CD4-positive, alpha-beta T cell treated with Interleukin-2 at 100 ng/mL for 4 hours (primary cell): ENCODE measurements at places on chromosomes 7 and 10.

DNA sequence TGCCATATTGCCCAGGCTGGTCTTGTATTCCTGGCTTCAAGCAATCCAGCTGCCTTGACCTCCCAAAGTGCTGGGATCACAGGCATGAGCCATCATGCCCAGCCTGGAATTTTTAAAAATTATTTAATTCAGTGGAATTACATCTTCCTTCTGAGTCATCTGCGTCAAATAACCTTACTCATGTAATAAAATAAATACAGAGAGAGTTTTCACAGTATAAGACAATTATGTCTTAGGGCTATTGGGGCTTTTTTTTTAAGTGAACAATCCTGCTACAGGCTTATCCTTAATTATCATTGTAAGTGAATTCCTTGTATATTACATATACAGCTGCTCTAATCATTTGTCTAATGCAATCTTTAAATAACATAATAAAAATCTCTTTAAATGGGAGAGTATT is 108.3 kb downstream of the MAPK8 start:
- DNase-seq = no peak

DNA sequence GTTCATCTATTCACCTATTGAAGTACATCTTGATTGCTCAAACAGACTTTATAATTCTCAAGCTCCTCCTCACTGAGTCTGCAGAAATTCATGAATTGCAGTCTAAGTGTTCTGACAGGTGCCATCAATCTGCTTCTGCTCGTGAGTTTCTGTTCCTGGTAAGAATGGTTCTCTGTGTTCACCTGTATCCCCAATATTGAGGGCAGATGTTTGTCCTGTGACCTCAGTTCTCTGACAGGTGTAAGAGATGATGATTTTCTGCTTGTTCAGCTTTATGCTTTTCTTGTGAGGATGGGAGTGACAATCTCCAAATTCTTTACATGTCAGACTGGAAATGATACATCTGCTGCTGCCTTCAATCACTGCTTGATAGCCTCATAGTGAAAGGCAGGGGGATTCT is 736.9 kb upstream of the COBL start:
- DNase-seq = no peak

- peak; percentile 61 for DNase-seq
These were observed 36.3 kb downstream of the TRIL start for GRCh38 chr7:28921822-28922221.

GRCh38 chr7:27185854-27186667 is 1.0 kb upstream of the HOXA11 start:
- no peak for DNase-seq

DNA sequence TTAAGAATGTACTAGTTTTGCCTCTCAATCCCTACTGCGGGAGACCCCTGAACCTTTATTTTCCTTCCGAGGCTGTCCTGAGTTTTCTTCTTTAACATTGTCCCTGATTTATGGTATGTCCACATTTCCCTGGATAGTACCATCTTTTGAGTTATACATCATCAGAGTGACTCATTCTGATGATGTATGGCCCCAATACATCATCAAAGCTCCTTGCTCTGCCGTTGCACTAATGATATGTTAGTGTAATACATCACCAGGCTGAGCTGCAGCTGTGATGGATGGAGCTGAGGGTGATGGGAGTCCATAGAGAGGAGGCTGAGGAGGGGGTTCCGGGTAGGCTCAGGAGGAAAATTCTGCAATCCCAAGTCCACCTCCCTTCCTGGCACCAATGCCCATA is 986.5 kb downstream of the KCNMA1 start:
- DNase-seq = no peak

DNA sequence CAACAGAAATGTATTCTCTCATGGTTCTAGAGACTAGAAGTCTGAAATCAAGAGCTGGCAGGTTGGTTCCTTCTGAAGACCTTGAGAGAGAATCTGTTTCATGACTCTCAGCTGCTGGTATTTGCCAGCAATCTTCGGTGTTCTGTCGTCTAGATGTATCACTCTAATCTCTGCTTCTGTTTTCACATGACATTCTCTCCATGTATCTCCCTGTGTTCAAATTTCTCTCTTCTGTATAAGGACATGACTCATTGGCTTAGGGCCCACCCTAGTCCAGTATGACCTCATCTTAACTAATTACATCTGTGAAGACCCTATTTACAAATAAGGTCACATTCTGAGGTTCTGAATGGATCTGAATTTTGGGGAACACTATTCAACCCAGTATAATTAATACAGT is 82.3 kb downstream of the ANKRD7 start:
- no peak for DNase-seq

DNA sequence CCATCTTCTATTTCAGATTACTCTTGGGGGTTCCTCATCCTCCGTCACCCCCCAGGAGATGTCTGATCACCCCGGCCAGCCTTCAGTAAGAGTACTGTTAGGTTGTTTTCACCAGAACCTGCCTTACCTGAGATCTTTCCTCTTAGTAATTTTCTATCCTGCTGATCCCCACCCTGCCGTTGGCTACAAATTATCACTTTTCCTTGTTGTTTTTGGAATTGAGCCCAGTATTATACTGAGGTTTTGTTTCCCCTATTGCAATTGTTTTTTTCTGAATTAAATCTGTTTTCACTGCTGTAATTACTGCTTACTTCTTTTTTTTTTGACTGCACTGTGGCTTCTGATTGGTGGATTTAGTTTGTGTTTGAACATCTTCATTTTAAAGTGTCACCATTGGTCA is 14.7 kb downstream of the SPAM1 start:
- DNase-seq = no peak

DNA sequence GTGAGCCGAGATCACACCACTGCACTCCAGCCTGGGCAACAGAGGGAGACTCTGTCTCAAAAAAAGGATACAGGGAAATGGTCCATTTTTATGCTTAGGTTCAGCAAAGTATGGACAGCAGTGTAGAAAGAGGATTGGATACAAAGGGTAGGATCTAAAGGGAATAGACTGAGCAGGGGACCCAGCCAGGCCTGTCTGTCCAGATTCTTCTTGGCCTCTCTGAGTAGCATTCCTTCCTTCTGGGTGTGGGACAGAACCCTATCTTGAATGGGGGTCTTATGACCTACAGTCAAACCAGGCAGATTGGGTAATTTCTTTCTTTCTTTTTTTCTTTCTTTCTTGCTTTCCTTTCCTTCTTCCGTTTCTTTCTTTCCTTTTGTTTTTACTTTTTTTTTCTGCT is 25.6 kb downstream of the SH2B2 start:
- no peak for DNase-seq

- no peak for DNase-seq
These were observed 57.9 kb downstream of the RAB11FIP2 start for GRCh38 chr10:117988814-117989213.

DNA sequence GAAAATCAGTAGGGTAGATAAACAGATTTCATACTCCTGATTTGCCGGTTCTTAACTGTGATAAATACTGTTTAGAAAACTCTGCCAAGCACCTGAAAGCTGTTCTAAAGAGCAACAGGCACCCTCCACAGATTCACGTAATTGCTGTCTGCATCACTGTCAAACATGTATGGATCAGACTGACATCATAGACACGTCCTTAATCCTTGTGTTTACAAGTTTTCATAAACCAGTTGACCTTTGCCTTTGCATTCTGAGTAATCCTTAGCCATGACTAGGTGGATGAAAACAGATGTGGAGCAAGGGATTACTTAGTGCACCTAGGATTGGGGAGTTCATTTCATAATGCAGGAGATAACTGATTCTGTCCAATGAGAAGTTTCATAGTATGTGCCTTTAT is 41.6 kb downstream of the SLC39A12 start:
- no peak for DNase-seq

DNA sequence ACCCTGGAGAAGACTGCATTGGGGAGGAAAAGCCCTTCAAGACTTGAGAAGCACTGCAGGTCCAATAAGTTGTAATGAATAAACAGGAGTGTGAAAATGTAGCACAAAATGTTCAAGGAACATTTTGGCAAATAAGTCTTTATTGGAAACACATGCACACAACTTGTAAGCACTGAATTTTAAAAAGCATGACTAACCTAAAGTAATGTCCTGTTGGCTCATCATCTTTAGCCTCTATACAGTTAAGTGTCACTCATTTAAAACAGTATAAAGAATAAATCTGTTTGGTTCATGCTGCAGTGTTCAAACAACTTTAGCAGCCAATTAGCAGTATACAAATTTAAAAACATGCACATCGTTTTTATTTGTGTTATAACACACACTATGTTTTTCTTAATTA is 108.6 kb downstream of the CDK6 start:
- no peak for DNase-seq

DNA sequence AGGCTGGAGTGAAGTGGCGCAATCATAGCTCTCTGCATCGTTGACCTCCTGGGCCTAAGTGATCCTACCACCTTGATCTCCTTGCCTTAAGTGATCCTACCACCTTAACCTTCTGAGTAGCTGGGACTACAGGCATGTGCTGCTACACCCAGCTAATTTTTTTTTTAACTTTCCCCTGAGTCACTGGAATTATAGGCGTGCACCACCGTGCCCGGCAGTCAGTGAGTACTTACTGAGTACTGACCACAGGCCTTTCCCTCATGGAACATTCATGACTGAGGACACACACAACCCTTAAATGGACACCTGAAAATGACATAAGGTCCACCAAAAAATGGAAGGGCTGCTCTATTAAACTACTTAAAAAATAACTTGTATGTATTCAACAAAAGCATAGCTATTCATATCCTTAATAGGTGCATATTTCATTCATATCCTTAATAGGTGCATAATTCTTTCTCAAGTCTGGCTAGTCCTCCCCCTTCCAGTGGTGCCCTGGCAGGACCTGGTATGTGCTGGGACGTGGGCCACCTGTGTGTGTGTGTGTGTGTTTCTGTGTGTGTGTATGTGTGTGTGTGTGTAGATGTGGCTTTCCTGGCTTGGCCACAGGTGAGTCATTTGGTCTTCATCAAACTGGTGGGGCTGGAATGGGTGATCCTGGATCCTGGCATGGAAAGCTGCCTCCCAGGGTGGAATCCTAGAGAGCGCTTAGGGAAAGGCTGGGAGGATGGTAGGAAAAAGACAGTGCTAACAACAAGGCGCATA is 3.5 kb downstream of the FAM180A start:
- no peak for DNase-seq

DNA sequence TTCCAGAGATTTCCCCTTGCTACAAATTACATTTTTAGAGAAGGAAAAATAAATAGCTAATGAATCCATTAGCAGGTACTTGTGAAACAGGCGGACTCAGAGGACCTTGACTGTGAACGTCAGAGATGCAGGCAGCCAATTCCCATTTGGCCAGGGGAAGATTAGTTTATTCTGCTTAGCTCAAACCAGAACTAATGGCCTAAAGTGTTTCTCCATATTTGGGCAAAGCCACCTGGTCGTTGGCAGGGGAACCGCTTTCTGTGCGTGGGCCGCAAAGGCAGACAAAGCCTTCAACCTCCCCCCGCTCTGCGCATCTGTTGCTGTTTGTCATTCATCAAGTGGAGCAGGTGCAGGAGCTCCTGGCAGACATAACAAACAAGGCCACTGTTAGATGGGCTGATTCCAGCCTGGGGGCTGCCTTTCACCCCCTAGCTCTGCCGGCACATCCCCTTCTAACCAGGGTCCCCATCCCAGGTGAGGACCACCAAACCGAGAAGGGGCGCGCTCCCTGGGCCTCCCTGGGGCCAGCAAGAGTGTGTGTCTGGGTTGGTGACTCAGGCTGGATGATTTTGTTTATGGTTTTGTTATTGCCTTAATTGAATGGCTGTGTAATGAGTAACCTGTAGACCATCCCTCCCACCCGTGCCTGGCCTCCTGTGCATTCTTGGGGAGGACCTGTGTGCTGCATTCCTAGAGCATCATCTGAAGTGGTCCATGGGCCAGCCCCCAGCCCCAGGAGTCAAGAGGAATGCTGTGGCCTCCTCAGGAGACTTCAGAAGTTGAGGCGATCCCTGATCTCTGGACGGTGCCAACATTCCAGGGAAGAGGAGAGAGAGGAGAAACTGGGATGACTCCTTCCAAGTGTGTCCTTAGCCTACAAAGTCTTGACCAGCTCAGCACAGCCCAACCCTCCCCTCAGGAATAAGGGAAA is 14.5 kb upstream of the CPA1 start:
- no peak for DNase-seq

GRCh38 chr10:90321132-90321816 is 536.6 kb downstream of the HTR7 start:
- DNase-seq = no peak

DNA sequence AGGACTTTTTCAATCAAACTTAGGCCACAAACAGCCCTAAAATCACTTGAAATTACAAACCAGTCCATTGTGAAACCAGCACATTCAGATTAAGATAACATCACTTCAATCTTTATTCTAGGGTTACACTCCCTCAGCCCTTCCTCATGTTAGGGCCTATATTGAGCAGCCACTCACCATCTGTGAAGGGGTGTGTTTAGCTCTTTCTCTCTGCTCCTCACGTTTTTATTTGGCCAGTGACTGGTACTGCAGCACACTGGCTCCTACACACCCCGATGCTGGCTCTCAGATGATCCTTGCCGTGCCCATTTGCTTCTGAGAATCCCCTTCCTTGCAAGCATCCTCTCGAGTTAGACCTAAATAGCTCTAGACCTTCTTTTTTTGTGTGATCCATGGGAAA is 604.5 kb downstream of the INHBA start:
- DNase-seq = no peak

DNA sequence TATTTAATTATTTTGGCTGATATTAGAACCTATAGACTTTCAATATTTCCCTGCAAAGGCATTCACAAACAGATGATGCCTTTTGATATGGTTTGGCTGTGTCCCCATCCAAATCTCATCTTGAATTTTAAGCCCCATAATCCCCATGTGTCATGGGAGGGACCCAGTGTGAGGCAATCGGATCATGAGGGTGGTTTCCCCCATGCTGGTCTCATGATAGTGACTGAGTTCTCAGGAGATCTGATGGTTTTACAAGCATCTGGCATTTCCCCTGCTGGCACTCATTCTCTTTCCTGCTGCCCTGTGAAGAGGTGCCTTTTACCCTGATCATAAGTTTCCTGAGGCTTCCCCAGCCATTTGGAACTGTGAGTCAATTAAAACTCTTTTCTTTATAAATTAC is 9.3 kb upstream of the PNLIPRP3 start:
- no peak for DNase-seq

- peak; percentile 32 for DNase-seq
These were observed 113.4 kb upstream of the AHR start for GRCh38 chr7:17184805-17185689.

GRCh38 chr7:149468208-149468607 is 7.3 kb upstream of the ZNF777 start:
- no peak for DNase-seq
